Left renal cortex interstitium (tissue), 4 donors: ENCODE measurements at places on chromosomes 1 and 21. TPM values are rescaled to one million over a fixed set of nuclear protein-coding genes. Genes with fewer than 3 reads are reported as not detected.

DNA sequence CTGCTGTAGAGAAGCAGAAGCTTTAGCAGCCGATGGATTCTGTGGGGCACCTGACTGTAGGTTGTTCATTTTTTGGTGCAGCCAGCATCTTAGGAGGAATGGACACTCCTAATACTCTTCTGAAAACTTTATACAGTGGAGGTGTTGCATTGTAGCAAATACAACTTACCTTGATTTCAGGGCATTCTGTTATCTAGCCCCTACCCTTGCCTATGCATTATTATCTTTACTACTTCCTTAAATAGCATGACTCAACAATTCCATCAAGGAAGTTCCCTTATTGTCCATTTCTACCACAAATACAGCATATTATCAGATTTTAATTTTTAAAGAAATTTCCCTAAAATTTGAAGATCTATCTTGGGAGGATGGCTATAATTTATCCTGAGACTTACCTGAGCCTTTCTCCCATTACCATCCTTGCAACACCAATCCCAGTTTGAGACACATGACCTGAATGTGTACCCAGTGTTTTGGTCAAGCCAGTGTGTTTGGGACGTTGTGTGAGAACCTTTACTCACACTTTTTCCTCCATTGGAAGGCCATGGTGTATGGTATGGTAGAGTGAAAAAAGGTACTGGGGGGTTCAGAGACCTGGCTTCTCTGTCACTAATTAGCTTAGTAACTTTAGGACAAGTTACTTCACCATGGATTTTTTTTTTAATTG is 9.2 kb downstream of the POU2F1 start:
- DNase-seq: no peak

GRCh38 chr1:45221716-45222115 is 15.3 kb upstream of the ZSWIM5 start:
- DNase-seq: no peak

DNA sequence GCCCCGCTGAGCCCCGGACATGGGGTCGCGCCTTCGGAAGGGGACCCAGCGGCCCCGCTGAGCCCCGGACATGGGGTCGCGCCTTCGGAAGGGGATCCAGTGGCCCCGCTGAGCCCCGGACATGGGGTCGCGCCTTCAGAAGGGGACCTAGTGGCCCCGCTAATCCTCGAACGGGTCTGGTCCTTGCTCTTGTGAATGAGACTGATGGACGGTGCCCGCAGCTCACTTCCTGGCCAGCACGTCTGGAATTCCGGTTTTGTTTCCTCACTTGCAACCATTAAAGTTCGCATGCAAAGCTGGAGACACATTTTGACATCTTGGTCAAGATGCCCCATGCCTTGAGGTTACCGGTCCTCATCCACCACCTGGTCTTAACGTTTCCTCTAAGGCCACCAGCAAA is 5.6 kb downstream of the WRAP73 start:
- DNase-seq: no peak

GRCh38 chr1:60866917-60867531 is 215.3 kb upstream of the NFIA start:
- DNase-seq: no peak

DNA sequence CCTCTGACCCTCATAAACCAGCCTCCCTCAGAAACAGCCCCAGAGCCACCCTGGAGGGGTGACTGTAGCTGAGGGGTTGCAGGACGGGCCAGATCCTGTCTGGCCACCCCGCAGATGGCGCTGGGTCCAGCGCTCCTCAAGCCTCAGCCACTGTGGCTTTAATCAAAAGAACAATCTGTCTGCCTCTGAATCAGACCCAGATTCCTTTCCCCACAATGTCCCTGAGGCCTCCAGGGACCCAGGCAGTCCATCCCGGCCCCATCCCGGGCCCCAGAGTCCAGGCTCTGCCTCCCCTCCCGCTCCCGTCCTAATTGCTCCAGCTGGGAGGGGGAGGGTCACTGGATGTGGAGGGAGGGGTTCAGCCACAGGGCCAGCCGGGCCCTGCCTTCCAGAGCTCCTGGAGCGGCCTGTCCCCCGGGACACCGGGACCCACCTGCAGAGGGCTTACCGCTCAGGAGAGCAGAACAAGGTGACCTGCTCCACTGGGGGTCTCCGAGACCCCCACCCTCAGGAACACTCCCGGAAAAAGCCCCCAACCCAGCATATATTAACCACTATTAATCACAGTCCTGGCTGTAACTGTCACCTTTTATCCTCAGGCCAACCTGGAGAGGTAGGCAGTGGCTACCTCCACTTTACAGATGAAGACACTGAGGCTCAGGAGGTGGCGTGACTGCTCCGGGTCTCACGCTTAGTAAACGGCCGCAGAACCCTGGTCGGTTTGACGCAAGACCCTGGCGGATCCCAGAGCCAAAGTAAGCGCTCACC is 836 bp upstream of the FBLIM1 start:
- DNase-seq: no peak

DNA sequence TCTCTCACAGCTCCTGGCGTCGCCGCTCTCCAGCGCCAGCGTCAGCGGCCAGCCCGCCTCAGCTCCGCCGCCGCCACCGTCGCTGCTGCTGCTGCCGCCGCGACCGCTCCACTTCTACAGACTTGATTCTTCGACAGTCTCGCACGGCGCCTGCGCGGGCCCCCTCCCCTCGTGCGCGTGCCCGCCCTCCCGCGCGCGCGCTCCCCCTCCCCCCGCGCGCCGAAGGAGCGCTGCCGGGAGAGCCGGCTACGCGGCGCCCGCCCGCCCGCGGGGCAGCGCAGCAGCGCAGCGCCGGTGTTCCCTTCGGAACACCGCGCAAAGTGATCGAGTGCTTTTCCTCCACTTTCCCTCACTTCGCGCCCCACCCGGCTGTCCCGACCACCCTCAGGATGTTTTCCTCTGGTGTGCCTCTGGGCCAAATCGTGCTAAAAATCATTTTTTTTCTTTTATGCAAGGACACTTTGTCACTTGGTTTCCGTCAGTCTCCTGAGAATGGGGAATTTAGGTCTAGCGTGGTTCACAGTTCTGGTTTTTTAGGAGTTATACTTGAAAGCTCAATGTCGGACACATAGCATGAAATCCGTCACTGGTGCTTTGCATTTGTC is at the start of gene IRF2BP2:
IRF2BP2 (minus strand) TSS at position 118 of the 605 bp plus-strand sequence. CDS start 684 bp downstream, outside the sequence.
- no peak for DNase-seq

DNA sequence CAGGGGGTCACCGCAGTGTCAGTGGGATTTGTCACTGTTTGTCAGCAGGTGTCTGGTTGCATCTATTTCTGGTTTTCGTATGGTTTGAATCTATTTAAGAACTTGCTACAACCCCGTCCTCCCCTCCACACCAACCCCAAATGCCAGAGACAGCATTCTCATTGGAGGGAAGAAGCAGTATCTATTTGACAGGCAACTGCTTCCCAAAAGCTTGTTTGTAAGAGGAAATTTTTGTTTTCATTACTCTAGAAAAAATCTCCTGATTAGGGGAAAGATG is 54.4 kb downstream of the NR5A2 start:
- no peak for DNase-seq

- DNase-seq: no peak
These were observed 26.6 kb upstream of the COL18A1 start for GRCh38 chr21:45378258-45378966.

DNA sequence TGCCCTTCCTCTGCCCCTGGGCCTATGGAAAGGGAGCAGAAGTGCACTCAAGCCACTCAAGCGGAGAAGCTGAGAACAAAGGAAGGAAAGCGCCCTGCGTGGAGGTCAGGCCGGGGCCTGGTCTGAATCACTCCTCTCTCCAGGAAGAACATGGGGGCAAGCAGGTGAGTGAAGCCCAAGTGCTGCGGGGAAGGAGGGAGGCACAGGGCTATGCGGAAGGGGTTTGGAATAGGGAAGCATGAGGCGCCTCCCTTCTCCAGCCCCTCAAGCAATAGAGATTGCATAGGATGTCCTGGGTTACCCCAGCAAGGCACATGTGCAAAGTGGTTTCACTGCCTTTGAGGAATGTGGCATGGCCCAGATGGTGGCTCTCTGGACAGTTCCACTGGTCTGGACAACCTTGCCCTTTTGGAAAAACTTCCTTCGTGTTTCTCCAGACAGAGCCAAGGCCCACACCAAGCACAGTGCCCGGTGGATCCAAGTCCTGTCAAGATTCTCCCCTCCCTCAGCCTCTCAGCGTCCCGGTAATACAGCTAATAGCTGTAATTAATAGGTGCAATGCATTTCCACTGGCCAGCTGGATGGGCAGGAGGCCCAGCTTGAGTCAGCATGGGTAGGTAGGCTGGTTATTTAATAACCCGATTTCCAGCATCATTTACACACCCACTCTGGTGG is 13.7 kb downstream of the BLACAT1 start:
- no peak for DNase-seq

DNA sequence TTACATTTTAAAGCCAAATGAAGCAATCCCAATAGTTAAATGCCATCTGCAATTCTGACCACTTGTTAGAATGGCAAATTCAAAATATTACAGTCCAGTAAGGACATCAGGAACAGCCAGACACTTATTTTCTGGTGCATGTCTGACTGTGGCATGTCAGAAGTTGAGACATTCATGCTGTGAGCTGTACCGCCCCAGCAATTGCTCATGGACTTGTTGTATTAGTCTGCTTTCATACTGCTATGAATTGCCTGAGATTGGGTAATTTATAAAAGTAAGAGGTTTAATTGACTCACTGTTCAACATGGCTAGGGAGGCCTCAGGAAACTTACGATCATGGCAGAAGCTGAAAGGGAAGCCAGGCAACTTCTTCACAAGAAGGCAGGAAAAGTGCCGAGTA is 19.1 kb downstream of the DDAH1 start:
- no peak for DNase-seq

GRCh38 chr1:18618546-18619466 is 11.8 kb upstream of the PAX7 start:
- DNase-seq: no peak

DNA sequence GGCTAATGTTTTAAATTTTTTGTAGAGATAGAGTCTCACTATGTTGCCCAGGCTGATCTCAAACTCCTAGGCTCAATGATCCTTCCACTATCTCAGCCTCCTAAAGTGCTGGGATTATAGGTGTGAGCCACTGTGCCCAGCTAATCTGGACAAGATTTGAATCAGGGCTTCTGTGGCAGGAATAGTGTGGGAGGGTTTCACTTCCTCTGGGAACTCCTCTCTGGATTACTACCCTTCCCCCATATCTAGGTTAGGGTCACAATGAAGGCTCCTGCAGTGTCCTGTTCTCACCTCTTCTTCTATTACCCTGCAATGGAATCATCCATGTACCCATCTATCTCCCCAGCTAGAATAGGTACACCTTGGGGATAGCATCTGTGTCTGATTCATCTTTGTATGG is 133.6 kb upstream of the RAB4A start:
- no peak for DNase-seq

- DNase-seq: no peak
These were observed 189.7 kb upstream of the ADGRL4 start for GRCh38 chr1:79196211-79196610.

DNA sequence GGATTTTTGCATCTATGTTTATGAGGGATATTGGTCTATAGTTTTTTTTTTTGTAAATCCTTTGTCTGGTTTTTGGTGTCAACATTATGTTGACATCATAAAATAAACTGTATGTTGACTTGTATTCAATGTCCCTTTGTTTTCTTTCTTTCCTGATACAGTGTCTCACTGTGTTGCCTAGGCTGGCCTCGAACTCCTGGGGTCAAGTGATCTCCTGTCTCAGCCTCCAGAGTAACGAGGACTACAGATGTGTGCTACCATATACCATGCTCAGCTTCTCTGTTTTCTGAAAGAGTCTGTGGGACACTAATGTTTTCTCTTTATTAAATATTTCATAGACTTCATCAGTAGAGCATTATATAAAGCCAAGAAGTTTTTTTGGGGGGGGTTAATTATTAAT is 18.3 kb downstream of the MAN1C1 start:
- no peak for DNase-seq

DNA sequence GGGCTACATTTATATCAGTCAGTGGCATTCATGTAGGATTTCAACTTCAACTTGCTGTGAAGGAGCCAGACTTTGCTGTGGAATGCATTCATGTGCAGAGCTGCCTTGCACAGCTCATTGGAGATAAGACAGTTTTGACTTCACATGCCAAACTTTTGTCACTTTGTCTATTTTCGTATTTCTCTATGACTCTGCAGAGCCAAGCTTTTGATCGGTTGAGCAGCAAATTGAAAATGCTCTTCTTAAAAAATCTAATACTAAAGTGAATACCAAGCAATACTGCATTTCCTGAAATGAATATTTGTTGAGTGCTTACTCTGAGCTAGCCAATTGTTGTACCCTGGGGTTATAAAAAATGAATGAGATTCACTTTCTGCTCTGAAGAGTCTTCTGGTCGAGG is 388.7 kb downstream of the ST6GALNAC3 start:
- DNase-seq: no peak

GRCh38 chr1:29324771-29325351 is 88.5 kb downstream of the PTPRU start:
- DNase-seq: no peak

GRCh38 chr1:177210071-177210470 is 39.3 kb downstream of the BRINP2 start:
- no peak for DNase-seq

DNA sequence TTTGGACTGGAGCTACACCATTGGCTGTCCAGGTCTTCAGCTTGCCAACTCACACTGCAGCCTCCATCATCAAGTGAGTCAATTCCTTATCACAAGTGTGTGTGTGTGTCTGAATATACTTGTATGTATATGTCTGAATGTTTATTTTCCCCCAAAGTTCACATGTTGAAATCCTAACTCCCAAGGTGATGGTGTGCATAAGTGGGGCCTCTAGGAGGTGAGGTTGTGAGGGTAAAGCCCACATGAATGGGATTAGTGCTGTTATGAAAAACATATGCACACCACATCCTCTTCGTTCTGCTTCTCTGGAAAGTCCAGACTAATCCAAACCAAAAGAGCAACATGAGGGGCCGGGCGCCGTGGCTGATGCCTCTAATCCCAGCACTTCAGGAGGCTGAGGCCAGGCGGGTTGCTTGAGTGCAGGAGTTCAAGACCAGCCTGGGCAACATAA is 48.7 kb upstream of the LBR start:
- DNase-seq: no peak

- no peak for DNase-seq
These were observed 25.1 kb upstream of the TMEM222 start for GRCh38 chr1:27296773-27297291.

DNA sequence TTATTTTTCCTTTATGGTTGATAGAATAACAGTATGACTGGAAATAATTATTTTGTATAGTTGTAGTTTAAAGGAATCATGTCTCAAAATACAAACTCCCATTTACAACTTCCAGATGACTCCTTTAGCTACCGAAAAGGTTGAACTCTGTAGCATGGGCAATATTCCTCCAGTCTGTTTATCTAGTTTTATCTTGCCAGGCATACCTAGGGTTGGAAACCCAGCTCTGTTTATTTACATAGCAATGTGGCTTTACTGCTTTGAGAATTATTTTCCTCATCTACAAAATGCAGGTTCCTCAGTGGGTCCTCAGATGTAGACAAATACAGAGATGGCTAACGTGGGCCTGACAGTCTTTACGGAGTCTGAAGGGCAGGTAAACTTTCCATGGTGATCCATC is 51.1 kb downstream of the C8A start:
- no peak for DNase-seq

Gene EPHA10
- polyA plus RNA-seq: 0.37 TPM

Gene SMPDL3B
- polyA plus RNA-seq: 11.5 TPM

Gene PODN
- polyA plus RNA-seq: 1.6 TPM

Gene EVA1C
- 4.8 TPM for polyA plus RNA-seq

Gene DCDC2B
- 2.3 TPM for polyA plus RNA-seq

Gene NHLH1
- polyA plus RNA-seq: 0.10 TPM

Gene MGST3
- polyA plus RNA-seq: 202 TPM
